Central memory CD4-positive, alpha-beta T cell (primary cell): ENCODE measurements at places on chromosomes 4 and X.

DNA sequence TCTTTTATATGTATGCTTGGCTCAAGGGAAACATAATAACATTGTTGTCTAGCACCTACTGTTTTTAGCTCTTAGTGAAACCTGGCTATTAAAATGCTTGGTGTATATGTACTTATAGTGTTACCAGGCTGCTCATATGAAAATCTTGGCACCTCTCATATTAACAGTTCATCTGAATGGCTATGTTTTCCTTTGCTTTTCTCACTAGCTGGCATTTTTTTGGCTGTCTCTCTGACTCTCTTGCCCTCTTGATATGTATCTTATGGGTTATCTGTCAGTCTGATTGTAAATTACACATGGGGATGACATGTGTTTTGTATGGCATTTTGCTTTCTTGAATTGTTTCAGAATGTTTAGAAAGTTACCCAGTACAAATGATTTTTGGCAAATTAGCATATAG, 158.0 kb downstream of the ARHGAP24 start:
- DNase-seq: no peak

- no peak for DNase-seq
Observed at GRCh38 chrX:154349359-154349935, 25.0 kb downstream of the FLNA start.

GRCh38 chrX:152070144-152070543, 68.2 kb downstream of the MAGEA10 start:
- DNase-seq: no peak

- DNase-seq: no peak
Observed at GRCh38 chr4:53556651-53557050, 34.6 kb downstream of the LNX1 start.

- DNase-seq: no peak
Observed at GRCh38 chrX:49137492-49137891, 14.0 kb upstream of the GPKOW start.

DNA sequence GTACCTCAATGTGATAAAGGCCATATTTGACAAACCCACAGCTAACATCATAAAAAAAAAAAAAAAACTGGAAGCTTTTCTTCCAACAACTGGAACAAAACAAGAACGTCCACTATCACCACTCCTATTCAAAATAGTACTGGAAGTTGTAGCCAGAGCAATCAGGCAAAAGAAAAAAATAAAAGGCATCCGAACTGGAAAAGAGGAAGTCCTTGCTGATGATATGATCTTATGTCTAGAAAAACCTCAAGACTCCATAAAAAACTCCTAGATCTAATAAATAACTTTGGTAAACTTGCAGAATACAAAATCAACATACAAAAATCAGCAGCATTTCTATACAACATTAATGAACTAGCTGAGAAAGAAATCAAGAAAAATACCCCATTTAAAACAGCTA, 134.3 kb downstream of the TEX11 start:
- DNase-seq: no peak

- DNase-seq: no peak
Observed at GRCh38 chrX:138853936-138854335, 142.4 kb upstream of the FGF13 start.
